ENCODE measurements at places on chromosomes 6 and 20.

DNA sequence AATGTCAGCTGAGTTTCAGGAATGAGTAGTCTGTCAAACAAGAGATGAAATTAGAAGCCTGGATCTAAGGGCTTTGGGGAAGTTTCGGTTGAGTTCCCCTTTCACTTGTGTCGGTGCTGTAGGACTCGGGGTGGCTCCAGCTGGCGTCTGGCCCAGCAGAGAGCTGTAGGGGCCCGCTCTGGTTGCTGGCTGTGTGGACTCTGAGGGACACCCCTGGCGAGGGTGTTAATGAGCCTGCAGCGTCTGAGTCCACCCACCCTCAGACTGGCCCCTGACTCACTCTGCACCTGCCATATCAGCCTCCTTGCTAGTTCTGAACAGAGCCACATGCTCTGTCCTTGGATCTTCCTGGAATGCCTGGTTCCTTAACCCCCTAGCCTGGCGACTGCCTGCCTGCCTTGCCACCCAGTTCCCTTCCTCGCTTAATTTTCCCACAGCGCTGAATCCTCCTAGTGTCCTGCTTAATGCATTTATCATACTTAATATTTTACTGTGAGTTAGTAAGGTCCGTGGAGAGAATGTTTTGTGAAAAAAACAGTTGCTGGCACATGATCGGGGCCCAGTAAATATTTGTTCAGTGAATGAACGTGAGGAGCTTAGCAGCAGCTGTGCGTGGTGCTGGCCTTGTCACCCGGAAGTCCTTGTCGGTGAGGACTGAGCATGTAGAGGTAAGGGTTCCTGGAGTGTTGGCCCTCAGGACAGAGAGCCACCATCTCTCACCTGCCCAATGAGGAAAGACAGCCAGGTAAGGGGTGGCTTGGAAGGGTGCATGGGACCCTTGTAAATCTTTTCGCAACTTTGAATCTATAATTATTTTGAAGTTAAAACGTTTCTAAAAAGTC, 1.6 kb downstream of the DNAJC5 start:
- DNase-seq = peak; percentile 54

DNA sequence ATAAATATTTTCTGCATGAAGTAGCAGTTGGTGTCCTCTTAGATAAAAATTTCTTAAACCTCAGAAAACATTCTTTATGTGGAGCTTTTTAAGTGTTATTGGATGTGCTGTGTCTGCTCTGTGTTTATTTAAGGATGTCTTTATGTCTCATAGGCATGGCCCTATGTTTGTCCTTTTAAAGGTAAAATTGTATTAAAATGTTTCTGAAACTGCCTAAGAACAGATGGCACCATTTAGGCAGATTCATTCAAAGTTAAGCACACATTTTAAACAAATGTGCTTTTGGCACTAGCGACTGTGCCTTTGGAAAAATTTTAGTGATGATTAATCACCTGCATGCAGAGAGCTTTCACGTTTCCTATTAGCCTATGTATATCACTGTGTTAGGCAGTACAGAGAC, 125.2 kb downstream of the KIF6 start:
- no peak for DNase-seq

DNA sequence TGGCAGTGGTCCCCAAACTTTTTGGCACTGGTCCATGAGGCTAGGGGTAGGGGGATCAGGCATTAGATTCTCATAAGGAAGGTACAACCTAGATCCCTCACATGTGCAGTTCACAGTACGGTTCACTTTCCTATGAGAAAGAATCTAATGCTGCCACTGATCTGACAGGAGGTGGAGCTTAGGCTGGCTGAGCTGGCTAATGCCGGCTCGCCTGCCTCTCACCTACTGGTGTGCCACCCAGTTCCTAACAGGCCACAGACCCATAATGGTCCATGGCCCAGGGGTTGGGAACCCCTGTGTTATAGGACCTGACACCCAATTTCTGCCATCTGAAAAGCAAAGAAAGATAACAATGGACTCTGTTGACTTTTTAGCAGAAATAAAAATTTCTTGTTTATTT, 199.6 kb downstream of the GMPR start:
- DNase-seq = no peak

- peak; percentile 63 for DNase-seq
Observed at GRCh38 chr20:34952671-34953070, 2.9 kb downstream of the GSS start.

DNA sequence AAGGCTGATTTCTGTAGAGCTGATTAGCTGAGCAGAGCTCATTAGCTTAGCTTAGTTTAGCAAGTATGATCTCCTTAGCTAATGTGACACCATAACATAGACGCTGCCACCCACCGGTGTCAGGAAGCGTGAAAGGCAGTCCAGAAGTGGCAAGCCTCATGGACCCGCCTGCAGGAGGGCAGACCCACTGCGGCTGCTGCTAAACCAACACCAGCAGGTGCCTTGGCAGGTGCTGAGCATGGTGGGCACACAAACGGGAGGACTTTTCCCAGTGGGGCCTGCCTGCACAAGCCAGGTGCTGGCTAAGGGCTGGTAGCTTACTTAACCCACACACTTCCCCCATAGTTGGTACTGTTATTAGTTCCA, 22.7 kb downstream of the ZDHHC14 start:
- DNase-seq = no peak

GRCh38 chr6:17042422-17043147, 59.3 kb upstream of the STMND1 start:
- DNase-seq = peak; percentile 88

- peak; percentile 13 for DNase-seq
Observed at GRCh38 chr20:15162079-15162647, 824.8 kb upstream of the FLRT3 start.

- DNase-seq = no peak
Observed at GRCh38 chr6:126524811-126525326, 185.0 kb downstream of the CENPW start.

- DNase-seq = no peak
Observed at GRCh38 chr6:109623288-109623687, 67.7 kb downstream of the AK9 start.

- no peak for DNase-seq
Observed at GRCh38 chr20:19341348-19342053, 129.1 kb downstream of the SLC24A3 start.
